Mesothelial cell of epicardium (in vitro differentiated cells): ENCODE measurements at places on chromosomes 4 and X. TPM values are rescaled to one million over a fixed set of nuclear protein-coding genes. Genes with fewer than 3 reads are reported as not detected.

The MAGEA2 gene
- not detected in 3 replicates for total RNA-seq

DNA sequence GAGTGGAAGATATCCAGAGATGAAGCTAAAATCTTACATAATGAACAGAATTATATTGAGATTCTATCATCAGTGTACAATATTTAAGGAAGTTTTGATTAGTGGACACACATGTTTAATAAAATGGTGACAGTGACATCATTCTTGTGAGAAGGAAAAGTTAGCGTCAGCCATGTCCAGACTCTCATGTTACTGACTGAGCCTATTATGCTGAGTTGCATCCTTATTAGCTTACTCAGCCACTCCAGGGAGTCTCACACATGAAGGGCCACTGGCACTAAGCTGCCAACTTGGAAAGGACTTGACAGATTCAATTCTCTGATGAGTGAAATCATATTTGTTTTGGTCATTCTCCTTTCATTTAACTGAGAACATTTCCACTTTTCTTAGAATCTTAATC, 170.6 kb downstream of the BANK1 start:
- DNase-seq = no peak

- DNase-seq = no peak
These were observed 70.7 kb downstream of the SUPT20HL2 start for GRCh38 chrX:24243188-24243587.

DNA sequence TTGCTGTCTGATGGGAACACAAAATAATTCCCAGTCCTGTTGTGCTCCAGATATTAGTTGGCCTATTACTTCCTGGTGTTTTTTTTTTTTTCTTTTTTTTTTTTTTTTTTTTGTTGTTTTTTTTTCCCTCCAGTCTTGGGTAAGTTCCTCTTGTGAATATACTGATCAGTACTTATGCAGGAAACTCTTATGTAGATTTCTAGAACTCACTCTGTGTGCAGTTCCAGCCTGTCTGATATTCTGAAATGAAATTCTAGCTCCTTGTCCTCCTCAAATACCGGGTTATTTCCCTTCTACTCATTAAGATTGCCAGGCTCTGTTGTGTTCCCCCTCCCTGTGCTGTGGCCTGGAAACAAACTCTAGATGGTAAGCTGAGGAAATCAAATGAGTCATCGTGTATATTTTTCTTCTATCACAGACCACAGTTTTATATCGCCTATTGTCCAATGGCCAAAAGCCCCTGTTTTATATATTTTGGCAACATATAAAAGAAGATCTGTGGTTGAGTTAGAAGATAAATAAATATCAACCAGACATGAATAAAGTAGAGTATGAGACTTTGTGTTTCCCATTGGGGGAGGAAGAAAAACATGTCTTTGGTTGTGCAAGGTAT, 124.3 kb upstream of the UGT8 start:
- DNase-seq = no peak
